ENCODE measurements at places on chromosomes 6 and 20.
A peak's percentile ranks its signal among the peaks of the same experiment; 100 is the strongest.

- no peak overlapping the region for H3K27ac ChIP-seq
- DNase-seq = no peak
- H3K36me3 ChIP-seq = no peaks in the 10 kb centered on the region
Observed at GRCh38 chr6:7150381-7151064, 42.8 kb downstream of the RREB1 start.

- H3K4me1 ChIP-seq = peaks cover 3% of the 10 kb centered on the region
Observed at GRCh38 chr20:11431621-11432020, 486.1 kb upstream of the BTBD3 start.

DNA sequence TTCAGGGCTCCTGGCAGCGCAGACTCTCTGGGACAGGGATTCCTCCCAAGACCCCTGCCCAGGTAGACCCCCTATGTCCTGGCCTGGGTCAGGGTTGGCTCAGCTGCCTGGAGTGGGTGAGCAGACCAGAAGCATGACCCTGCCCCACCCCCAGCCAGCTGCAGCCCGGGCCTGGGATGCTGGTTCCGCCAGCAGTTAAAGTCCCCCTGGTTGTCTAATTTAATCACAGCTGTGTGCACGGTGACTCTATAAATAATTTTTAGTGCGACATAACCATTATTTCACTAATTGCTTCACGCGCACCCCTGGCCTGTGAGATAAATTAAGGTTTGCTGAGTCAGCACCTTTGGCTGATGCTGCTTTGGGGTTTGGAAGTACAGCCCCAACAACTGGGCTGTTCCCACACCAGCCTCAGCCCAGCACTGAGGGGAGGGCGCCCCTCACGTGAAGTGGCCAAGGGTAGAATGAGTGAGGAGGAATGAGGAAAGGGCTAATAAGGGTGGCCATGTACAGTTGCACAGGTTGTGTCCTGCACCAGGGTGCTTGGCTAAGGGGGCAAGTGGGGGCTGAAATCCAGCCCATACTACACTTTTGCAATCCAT, 26.1 kb upstream of the CDH22 start:
- H3K36me3 ChIP-seq = no peaks in the 10 kb centered on the region
- H3K4me3 ChIP-seq = no peak overlapping the region

- H3K27me3 ChIP-seq = no peaks in the 10 kb centered on the region
- peak; percentile 41 for DNase-seq
- peaks cover 2% of the 10 kb centered on the region for H3K36me3 ChIP-seq
Observed at GRCh38 chr20:17935186-17935585, 33.4 kb downstream of the SNX5 start.

DNA sequence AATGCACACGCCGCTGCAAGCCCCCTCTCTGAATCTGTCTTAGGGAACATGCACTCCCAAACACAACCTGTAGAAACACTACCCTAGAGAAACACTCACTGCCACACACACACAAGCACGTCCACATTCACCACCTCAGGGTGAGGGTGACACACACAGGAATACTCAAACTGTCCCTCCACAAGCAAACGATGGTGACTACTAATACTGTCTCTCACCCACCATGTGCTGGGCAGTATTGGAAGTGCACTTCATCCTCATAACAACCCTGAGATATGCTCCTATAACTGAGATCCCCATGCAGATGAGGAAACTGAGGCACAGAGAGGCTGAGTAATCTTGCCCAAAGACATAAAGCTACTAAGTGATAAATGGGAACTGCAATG, 55.0 kb downstream of the ATP9A start:
- no peak overlapping the region for H3K27ac ChIP-seq
- H3K4me1 ChIP-seq = peaks cover 3% of the 10 kb centered on the region
- no peak for DNase-seq
- H3K36me3 ChIP-seq = peaks cover 1% of the 10 kb centered on the region
- no peaks in the 10 kb centered on the region for H3K27me3 ChIP-seq

DNA sequence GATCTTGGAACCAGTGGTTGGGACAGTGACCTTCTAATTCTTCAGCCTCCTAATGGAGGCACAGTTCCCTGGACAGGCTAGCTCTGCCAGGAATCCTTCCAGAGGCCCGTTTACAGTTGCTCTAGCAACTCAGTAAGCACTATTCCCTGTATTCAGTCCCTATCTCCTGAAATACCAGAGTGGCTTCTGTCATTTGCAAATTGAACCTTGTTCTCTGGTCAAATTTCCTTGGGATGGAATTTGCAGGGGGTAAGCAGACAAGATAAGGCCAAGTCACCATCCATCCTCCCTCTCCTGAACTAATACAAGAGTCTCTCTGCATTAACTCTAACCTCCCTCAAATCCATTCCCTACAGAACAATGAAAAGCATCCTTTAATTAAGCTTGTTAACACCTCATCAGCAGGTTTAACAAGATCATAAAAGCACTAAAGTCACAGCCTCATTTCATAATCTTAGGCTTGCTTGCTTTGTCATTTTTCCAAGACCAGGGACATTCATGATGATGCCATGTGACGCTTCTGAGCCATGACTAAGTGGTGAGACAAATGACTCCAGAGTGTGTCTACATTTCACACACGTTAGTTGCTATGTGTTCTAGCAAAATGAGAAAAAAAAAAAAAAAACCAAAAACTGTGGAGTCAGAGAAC, 37.1 kb downstream of the SLC22A23 start:
- DNase-seq = peak; percentile 76
- no peaks in the 10 kb centered on the region for H3K36me3 ChIP-seq
- no peaks in the 10 kb centered on the region for H3K4me1 ChIP-seq
- H3K4me3 ChIP-seq = no peak overlapping the region

GRCh38 chr6:79461205-79461604, 76.0 kb downstream of the LCA5 start:
- no peak for DNase-seq
- peaks cover 6% of the 10 kb centered on the region for H3K27me3 ChIP-seq
- H3K4me1 ChIP-seq = no peaks in the 10 kb centered on the region
- H3K4me3 ChIP-seq = no peak overlapping the region
- H3K36me3 ChIP-seq = no peaks in the 10 kb centered on the region
